ENCODE measurements at places on chromosomes 5 and 9. TPM values are rescaled to one million over a fixed set of nuclear protein-coding genes. Genes with fewer than 3 reads are reported as not detected.

GRCh38 chr5:169805937-169806700 lies 169.0 kb downstream of the DOCK2 start:
- no peaks in the 10 kb centered on the region for H3K4me1 ChIP-seq
- no peak overlapping the region for H3K27ac ChIP-seq

DNA sequence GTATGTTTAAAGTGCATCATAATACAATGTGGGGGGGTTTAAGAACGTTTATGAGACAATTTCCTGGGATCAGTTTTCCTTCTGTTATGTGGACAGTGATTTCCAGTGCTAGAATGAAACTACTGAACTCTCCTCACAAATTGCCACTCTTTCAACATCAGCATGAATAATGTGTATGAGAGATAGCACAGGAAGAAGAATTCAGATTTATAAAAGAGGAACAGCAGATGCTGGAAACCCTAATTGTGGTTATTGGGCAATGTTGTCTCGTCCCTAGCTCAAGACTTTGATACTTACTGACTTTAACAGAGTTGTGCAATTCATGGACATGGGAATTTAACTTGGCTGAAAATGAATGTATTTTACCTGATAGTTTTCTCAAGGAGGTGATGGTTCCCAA lies 410.8 kb upstream of the MEF2C start:
- H3K36me3 ChIP-seq = no peaks in the 10 kb centered on the region
- H3K4me3 ChIP-seq = no peak overlapping the region
- no peaks in the 10 kb centered on the region for H3K4me1 ChIP-seq

DNA sequence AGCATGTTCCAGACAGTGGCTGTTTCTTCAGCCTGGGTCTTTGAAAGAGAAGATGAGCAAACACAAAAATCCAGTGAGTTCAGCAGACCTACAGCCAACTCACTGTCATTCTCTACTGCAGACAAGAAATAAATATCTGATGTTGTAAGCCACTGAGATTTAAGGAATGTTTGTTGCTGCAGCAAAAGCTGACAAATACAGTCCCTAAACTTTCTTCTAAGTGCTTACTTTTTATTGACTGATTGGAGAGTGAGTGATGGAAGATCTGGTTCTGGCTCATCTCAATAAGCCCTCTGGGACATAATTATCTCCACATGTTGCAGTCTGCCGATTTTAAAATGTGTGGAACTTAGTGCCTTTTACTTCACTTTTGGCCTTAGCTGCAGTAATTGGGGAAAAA lies 69.9 kb upstream of the LMNB1 start:
- DNase-seq = no peak
- no peak overlapping the region for H3K4me3 ChIP-seq
- no peaks in the 10 kb centered on the region for H3K4me1 ChIP-seq
- no peak overlapping the region for H3K27ac ChIP-seq
- no peaks in the 10 kb centered on the region for H3K36me3 ChIP-seq

Gene FOXD1
- not detected for total RNA-seq

Data from heart right ventricle (tissue), 16 donors.